ENCODE measurements at places on chromosomes 4 and X. TPM values are rescaled to one million over a fixed set of nuclear protein-coding genes. Genes with fewer than 3 reads are reported as not detected.

Gene C4orf54
- not detected for total RNA-seq

Gene TEC
- 1.4 TPM for total RNA-seq

Gene CT55
- not detected for total RNA-seq

Gene NAP1L2
- total RNA-seq = 6.3 TPM

Gene RNF212
- 1.6 TPM for total RNA-seq

Gene RTL3
- under 0.01 TPM for total RNA-seq

All from myometrial cell (primary cell).